C1 segment of cervical spinal cord (tissue), 14 donors: ENCODE measurements at places on chromosomes 5 and 9.
A peak's percentile ranks its signal among the peaks of the same experiment; 100 is the strongest.

- no peak for DNase-seq
These were observed 121.0 kb downstream of the FEM1C start for GRCh38 chr5:115423541-115423940.

GRCh38 chr5:13470263-13470662, 474.2 kb downstream of the DNAH5 start:
- no peak for DNase-seq

DNA sequence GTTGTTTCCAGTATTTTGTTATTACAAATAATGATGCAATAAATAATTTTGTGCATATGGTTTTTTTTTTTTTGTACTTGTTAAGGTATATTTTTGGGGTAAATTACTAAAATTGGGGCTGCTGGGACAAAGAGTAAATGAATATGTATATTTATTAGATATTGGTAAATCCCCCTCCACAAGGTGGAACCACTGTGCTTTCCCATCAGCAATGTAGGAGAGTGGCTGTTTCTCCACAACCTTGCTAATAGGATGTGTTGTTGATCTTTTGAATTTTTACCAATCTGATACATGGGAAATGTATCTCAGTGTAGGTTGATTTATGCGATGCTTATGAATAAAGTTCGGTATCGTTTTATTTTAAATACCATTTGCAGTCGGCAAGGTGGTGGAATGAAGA, 118.1 kb downstream of the TRPM3 start:
- DNase-seq = no peak

GRCh38 chr9:551986-552929, 289.2 kb upstream of the DMRT1 start:
- DNase-seq = no peak

DNA sequence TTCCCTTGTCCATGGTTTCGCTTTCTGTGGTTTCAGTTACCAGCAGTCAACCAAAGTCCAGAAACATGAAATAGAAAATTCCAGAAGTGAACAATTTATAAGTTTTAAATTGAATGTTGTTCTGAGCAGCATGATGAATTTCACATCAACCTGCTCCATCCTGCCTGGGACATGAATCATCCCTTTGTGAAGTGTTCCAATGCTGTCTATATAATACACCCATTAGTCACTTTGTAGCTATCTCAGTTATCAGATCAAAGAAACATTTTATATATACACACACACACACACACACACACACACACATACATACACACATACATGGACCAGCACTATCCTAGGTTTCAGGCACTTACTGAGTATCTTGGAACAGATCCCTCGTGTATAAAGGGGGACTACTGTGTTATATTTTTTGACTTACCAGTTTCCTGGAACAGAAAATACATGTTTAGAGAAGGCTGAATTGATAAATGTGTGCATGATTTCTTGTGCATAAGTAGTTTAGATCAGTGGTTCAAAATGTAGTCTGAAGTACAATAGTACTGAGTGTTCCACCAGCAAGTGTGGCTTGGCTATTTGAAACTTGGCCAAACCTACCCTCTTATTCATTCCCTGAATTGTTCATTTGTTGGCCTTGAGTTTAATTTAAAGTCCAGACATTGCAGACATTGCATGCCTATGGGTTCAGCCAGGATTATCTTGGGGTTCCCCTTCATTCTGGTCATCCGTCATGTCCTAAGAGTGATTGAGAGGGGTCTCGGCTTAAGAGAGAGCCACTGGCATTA, 510.0 kb downstream of the GADD45G start:
- no peak for DNase-seq

- DNase-seq = peak; percentile 16
These were observed 36.0 kb downstream of the SARDH start for GRCh38 chr9:133701981-133702797.

- peak; percentile 33 for DNase-seq
These were observed 73.0 kb downstream of the PTPDC1 start for GRCh38 chr9:94157050-94157801.

- DNase-seq = no peak
These were observed 44.1 kb downstream of the SLC22A5 start for GRCh38 chr5:132413567-132413966.

DNA sequence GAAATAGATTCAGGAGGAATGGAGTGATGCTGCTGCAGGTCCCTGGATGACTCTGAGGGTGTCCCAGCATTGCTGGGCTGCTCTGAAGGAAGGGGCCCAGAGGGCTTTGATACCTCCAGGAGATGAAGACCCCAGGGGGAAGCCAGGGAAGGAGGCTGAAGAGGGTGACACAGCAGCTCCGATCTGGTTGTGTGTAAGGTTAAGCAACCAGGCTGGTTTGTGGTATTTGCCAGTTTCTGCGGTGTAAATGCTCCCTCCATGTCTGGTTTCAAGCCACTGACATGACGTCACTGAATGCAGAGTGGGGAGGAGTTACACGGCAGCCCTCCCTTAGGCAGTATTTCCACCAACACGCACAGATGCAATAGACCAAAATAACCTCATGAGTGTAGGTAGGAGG, 40.0 kb upstream of the ORM1 start:
- DNase-seq = no peak

- DNase-seq = no peak
These were observed 2.2 kb downstream of the SARDH start for GRCh38 chr9:133735931-133736330.

- DNase-seq = no peak
These were observed 59.6 kb upstream of the MAN2A1 start for GRCh38 chr5:109630093-109630492.
